ENCODE measurements at places on chromosomes 4 and X.

DNA sequence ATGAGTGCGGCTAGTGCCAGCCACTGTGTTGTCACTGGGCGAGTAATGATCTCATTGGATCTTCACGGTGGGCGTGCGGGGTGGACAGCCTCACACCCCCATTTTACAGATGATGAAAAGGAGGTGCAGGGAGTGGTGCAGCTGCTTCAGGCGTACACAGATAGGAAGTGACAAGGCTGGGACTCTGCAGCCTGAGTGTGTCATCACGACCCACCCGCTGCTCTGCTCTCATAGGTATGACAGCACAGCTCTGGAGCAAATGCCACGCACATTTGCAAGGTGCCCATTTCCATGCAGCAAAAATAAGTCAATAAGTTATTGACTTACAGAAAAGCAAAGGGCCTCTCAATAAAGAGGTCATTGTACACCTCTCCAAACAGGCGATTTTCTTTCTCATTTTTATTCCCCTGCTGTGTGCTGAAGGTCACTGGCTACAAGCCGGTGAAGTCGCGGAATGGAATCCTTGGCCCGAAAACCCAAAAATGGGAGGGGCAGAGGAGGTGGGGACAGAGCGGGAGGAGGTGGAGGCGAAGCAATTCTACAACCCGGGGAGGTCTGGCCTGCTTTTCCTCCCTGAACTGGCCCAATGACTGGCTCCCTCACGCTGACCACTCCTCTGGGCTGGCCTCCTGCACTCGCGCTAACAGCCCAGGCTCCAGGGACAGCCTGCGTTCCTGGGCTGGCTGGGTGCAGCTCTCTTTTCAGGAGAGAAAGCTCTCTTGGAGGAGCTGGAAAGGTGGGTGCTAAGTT, at the start of gene SOD3:
Gene SOD3, plus strand, starts transcription at position 658 of the 750 bp plus-strand sequence. CDS start 3,949 bp downstream, outside the sequence.
- no peak for DNase-seq

DNA sequence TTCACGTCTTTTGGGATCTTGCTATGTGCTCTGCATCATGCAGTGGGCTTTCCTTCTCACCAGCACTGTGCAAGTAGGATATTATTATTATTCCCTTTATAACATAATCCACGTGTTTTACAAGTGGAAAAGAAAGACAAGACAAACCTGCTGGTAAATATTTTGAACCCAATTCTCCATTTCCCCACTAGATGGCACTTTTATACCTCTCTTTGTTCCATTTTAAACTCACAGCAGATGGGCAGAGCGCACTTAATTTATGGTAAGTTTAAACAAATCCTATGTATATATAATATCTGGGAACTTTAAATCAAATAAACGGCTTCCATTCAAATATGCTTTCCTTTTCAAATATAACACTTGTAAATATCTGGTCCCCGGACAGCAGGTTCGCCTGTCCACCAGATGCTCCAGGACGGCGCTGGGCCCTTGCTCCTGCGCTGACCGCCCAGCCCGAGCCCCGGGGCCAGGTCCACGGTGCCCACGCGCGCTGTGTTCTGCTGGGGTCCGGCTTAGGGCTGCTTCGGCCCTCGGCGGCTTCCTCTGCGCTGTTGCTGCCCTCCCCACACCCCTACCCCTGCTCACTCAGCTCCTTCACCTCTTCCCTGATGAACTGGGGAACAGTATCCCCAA, 31.1 kb downstream of the F11 start:
- DNase-seq = no peak

DNA sequence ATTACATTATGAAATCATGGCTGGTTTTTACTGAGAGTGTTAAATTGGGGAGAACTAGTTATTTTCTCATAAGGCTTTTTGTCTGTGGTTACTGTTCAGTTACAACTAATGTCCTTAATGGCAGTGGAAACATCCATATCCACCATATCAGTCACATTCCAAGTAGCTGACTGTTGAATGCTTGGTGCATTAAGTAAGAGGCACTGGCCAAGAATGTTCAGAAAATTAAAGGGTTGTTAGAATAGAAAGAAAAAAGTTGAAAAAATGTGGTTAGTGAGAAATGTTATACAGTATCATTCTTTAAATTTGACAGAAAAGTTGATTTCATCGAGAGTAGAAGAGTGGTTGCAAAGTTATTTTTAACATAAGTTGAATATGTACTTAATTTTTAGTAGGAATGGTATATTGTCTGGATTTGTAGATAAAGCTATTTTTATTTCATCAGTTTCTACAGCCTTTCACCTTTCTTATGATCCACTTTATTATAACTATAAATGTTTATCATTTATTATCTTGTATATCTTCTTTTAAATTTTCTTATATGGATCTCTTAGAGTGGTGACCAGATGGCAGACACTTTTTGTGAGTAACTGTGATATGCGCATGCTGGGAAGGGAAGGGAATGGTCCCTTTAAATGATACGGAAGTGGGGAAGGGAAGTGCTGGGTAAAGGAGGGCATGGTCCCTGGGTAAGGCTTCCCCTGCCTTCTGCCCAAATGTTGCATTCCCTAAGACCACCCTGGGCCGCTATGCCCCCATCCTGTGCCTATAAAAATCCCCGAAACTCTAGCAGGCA, 2407.1 kb downstream of the ARAP2 start:
- no peak for DNase-seq

DNA sequence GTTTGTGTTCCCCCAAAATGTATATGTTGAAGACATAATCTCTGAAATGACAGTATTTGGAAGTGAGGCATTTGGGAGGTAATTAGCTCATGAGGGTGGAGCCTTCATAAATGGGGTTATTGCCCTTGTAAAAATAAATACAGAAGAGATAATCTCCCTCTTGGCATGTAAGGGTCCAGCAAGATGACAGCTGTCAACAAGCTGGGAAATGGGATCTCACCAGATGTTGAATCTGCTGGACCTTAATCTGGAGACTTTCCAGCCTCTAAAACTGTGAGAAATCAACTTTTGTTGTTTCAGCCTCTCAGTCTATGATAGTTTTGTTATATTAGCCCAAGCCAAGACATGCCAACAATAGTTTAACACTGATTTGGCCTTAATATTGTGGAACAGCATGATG, 438.2 kb upstream of the PCDH7 start:
- no peak for DNase-seq

GRCh38 chr4:123462007-123462406, 65.4 kb downstream of the SPRY1 start:
- DNase-seq = no peak

DNA sequence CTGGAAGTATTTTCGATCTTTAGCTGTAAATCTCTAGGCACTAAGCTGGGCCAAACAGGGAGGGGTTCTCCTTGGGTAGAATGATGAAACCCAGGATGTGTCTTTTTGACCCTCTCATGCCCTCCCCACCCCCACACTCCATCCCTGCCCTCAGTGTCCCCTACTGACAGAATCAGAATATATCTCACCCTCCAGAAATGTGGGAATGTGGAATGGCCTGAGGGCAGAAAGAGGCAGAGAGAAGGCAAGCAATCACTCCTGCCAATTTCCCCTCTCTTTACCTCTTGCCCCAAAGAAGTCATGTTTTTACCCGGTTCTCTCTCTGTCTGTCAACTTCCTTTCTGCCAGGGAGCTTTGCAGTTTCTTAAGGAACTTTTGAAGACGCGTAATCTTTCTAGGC, 34.4 kb downstream of the RAP2C start:
- no peak for DNase-seq

DNA sequence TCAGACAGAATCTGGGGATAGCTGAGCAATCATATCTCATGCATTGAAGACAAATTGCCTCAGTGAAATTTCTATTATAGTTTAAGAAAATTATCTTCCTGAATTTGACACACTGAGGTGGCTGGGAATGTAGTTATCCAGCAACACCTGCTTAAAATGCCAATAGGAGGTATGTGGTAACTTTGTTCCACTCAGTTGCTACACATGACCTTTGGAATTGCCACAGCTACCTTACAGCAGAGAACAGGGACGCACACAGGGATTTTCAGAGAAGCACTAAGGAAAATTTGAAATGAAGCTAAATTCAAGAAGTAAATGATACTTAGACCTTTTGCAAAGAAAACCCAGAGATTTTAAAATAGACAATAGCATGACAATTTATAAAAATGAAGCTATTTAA, 264.6 kb downstream of the IL1RAPL1 start:
- DNase-seq = no peak

- no peak for DNase-seq
These were observed 101.8 kb downstream of the NEK1 start for GRCh38 chr4:169510617-169511016.

- DNase-seq = no peak
These were observed 81.4 kb downstream of the PRR32 start for GRCh38 chrX:126900937-126901336.

DNA sequence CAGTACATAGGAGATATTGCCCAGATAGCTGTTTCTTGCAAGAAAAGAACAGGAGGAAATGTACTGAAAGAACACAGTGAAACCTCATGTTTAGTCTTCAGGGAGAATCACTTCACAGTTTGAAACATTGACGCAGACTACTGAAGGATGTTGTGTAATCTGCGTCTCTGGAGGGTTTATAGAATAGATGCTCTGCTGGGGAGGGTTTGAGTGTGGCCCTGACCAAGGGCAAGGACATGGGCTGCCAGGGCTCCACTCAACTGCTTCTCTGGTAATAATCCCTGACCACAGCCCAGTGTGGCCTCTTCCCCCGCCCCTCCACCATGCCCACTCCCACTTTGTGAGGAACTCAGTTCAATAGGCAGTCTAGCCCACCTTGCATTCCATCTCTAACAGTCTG, 15.8 kb upstream of the ACE2 start:
- no peak for DNase-seq

- no peak for DNase-seq
These were observed 809 bp upstream of the SLC6A14 start for GRCh38 chrX:116435597-116435996.

GRCh38 chrX:53859890-53860289, 173.4 kb upstream of the HUWE1 start:
- DNase-seq = no peak

DNA sequence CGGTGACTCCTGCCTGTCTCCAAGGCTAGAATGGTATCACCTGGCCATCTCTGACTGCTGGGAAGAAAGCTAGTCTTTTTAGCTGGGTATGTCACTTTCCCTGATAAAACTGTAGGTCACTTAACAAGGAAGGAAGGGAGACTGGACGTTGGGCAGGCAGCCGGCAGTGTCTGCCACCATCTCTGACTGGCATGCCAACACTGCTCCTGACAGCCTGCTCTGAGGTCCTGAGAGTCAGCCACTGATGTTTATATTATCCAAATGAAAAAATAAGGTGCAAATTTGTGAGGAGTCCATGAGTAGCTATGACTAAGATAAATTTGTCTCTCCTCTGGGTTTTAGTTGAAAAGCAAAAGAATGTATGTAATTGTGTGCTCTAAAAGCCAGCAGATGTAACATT, 77.2 kb downstream of the SNX25 start:
- no peak for DNase-seq

- no peak for DNase-seq
These were observed 81.0 kb downstream of the MAGED4 start for GRCh38 chrX:52265713-52266112.

DNA sequence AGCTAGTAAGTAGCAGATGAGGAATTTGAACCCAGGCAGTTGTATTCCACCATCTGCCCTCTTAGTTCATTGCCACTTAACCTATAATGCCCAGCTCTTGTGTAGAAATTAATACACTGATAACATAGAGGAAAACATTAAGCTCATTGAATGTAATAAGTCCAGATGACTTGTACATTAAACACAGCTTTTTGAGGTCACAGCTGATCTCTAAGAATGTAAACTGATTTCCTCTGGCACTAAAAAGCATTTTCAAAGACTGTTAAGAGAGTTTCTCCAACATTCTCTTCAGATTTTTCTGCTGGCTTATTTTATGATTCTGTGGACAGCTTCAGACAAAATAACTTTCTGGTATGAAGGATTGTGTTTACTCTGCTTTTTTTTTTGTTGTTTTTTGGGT, 42.7 kb downstream of the HPRT1 start:
- no peak for DNase-seq

- DNase-seq = no peak
These were observed 78.3 kb downstream of the FIP1L1 start for GRCh38 chr4:53455766-53456165.

GRCh38 chr4:142376204-142376603, 469.9 kb downstream of the INPP4B start:
- no peak for DNase-seq

DNA sequence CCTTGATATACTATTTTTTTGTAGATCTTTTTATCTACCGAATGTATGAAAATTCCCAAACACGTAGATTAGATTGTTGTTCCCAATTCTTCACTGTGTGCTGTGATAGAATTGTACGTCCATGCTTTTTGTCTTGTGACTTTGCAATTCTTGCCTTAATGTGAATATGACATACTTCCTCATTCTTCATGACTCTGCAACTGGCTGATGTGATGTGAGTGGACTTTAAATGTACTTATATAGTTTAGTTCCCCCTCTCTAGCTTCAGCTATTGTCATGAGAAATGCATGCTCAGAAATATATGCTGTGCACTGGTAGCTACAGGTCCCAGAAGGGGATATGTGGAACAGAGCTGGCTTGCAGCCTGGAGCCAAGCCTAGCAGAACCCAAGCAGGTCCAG, 89.4 kb downstream of the FTHL17 start:
- no peak for DNase-seq

GRCh38 chrX:112968351-112969133, 127.9 kb upstream of the AMOT start:
- no peak for DNase-seq

DNA sequence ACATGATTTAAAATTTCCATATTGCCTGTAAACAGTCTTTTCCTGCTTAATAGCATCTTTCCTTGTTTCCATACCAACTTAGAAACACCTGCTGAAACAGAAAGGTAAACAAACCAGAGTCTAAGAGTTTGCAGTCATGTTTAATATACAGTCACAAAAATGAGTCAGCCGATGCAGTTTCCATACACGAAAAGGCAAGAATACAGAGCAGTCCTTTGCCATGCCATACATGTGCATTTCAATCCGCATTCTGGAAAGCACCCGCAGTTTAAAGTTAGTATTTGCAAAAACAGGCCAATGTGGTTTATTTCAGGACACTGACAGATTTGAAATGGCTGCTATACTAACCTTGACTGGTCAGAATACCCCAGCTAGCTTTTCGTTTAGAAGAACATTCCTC, 32.1 kb downstream of the ASB5 start:
- no peak for DNase-seq

GRCh38 chr4:74423104-74423503, 21.8 kb upstream of the AREG start:
- DNase-seq = no peak

GRCh38 chr4:37865450-37865849, 25.4 kb upstream of the TBC1D1 start:
- no peak for DNase-seq

- DNase-seq = no peak
These were observed 64.0 kb downstream of the MANBA start for GRCh38 chr4:102696758-102697157.
